ENCODE measurements at places on chromosomes 12 and 14. TPM values are rescaled to one million over a fixed set of nuclear protein-coding genes. Genes with fewer than 3 reads are reported as not detected.

- DNase-seq: no peak
Observed at GRCh38 chr12:68139001-68139400, 20.5 kb downstream of the IFNG start.

DNA sequence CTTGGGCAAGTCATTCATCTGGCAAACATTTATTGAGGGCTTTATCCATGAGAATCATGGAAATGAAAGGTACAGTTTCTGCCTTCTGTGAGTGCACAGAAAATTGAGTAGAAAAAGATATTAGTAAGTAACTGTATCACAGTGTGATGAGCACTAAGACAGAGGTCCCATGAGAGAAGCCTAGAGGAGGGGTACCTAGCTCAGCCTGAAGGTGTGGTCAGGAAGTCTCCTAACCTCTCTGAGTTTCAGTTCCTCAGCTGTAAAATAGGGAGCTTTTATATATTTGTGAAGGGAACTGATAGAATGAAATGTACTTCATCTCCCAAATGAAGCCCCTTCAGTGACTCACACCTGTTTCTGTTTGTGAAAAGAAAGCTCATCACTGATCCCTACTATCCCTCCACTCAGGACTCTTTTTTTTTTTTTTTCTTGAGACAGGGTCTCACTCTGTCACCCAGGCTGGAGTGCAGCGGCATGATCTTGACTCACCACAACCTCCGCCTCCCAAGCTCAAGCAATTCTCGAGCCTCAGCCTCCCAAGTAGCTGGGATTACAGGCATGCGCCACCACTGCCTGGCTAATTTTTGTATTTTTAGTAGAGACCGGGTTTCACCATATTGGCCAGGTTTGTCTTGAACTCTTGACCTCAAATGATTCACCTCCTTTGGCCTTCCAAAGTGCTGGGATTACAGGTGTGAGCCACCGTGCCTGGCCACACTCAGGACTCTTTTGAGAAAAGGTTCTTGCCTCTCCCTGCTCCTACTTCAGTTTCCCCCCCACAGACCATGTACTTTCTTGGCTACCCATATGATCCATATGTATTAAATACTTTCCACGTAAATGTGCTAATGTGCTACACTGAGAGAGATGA lies 93.7 kb upstream of the FUT8 start:
- DNase-seq: no peak

DNA sequence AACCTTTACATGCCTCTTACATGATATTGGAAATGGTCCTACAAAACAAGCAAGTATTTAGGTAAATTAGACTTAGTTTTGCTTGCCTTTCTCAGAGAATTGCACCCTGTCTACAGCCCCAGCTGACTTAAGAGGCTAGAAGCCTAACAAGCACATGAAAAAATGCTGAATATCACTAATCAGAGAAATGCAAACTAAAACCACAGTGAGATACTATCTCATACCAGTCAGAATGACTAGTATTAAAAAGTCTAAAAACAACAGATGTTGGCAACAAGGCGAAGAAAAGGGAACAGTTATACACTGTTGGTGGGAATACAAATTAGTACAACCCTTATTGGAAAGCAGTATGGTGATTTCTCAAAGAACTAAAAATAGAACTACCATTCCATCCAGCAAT lies 103.8 kb downstream of the EGLN3 start:
- DNase-seq: no peak

DNA sequence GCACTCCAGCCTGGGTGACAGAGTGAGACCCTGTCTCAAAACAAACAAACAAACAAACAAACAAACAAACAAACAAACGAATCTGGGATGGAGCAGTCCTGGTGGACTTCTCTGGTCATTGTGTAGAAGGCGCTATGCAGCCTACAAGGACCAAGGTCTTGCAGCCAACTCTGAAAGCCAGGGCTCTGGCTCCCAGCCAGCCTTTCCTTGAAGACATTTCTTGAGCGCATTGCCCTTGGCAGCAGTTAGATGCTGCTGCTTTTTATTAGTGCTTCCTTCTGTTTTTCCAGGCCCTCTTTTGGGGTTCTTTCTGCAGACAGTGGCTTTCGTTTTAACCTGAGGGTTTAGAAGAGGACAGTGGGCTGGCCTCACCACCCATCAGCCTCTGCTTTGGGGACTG lies 20.2 kb downstream of the CCDC177 start:
- no peak for DNase-seq

- no peak for DNase-seq
Observed at GRCh38 chr12:51372021-51372420, 19.2 kb downstream of the GALNT6 start.

DNA sequence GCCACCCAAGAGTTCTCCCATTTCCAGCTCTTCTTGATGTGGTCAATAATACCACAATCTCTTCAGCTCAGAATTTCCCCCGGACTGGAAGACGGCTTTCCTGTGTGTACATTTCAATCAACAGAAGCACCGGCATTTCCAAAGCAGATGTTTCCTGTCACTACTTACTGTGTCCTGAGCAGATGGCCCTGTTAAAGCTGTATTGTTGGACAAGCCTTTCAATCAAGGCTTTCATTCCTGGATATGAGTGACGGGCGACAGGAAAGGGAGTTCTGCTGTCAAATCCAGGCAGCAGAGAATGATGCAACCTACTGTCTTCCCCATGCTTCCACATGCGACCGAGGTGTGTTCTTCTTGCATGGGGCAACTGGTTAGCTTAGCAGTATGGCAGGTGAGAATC lies 76.4 kb upstream of the CCDC60 start:
- DNase-seq: no peak

DNA sequence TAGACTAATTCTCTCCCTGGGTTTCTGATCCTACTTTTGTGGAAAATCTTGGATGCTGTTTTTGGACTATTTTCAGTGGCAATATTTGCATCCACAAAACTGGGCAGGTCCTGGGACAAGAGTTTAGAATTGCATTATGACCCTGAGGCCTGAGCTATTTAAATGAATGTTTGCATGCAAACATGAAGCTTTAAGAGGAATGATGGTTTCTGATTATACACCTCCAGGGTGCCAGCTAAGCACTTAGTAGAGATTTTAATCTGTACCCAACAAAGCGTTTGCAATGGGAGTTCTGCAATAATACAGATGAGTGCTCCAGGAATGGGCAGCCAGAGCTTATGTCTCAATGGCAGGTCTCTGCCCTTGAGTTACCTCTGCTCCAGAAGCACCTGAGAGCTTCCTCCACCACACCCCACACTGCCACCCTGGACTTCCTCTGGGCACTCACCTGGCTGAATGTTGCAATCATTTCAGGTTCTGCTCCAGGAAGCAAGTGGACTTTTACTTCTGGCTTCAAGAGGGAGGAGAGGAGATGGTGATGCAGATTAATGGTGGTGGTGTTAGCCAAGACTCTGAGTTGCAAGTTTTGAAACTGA lies 6.0 kb upstream of the SPTLC2 start:
- DNase-seq: no peak

DNA sequence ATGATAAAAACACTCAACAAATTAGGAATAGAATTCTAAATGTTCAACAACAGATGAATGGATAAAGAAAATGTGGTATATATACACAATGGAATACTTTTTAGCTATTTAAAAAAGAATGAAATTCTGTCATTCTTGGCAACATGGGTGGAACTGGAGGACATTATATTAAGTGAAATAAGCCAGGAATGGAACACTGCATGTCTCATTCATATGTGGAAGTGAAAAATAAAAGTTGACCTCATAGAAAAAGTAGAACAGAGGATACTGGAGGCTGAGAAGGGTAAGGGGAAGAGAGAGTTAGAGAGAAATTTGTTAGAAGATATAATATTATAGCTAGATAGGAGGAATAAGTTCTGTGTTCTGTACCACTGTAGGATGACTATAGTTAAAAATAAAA lies 35.8 kb upstream of the ZFP36L1 start:
- no peak for DNase-seq

GRCh38 chr12:10289005-10289754 lies 18.5 kb upstream of the KLRD1 start:
- no peak for DNase-seq

DNA sequence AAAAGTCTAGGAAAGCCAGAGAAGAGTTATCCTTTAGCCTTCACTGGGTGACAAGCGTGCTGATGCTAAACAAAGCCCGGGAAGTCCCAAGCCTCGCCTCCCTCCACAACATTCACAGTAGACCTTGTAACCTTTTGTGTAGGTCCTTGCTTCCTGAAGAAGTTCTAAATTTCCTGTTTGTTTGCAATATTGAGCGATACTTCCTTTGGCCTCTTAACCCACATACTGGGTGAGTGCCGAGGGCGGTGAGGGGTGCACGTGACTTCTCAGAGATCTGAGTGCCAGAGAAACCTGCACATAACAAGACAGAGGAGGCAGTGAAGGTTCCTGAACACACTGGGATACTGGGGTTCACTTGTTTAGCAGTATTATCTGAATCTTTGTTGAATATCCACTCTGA lies 134.3 kb downstream of the PLXNC1 start:
- DNase-seq: no peak

GRCh38 chr12:90086281-90086680 lies 377.6 kb upstream of the ATP2B1 start:
- DNase-seq: peak; percentile 67

DNA sequence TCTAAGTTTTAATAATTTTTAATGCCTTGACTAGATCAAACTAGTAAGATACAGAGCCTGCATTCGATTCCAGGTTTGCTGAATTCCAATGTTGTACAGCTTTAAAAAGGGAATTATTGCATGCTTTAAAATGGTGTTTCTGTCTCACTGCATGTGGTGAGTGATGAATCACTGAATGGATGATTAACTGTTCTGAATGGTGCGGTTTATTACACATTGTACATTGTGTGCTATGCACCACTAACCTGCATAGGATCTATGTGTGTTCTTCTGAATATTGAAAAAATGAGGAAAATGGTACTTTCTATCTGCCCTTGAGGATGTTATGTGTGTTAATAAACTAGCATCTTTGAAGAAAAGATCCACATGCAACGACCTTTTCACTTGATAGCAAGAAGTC lies 231.7 kb downstream of the NRXN3 start:
- peak; percentile 25 for DNase-seq

GRCh38 chr14:94145902-94146527 lies 16.6 kb upstream of the IFI27L2 start:
- no peak for DNase-seq

GRCh38 chr12:32501835-32502333 lies 102.5 kb downstream of the FGD4 start:
- peak; percentile 62 for DNase-seq

GRCh38 chr12:93954166-93955112 lies 193.9 kb upstream of the PLXNC1 start:
- DNase-seq: no peak

DNA sequence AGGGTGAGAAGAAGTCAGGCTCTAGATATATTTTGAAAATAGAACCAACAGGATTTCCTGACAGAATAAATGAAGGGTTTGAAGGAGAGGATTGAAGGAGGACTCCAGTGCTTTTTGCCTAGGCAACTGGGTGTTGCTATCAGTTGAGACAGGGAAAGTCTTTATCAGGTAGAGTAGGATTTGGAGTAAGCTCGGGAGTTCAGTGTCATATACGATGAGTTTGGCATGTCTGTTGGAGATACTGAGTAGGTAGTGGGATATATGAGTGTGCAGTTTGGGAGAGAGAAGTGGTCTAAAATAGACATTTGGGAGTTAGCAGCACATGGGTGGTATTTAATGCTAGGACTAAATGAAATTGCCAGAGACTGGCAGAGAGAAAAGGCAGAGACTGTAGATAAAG lies 141.2 kb downstream of the SAMD4A start:
- DNase-seq: no peak

GRCh38 chr12:22173177-22173576 lies 127.2 kb downstream of the CMAS start:
- peak; percentile 19 for DNase-seq

GRCh38 chr12:131287938-131288764 lies 334.4 kb downstream of the ADGRD1 start:
- no peak for DNase-seq

GRCh38 chr12:43111608-43112007 lies 440.4 kb downstream of the ADAMTS20 start:
- no peak for DNase-seq

DNA sequence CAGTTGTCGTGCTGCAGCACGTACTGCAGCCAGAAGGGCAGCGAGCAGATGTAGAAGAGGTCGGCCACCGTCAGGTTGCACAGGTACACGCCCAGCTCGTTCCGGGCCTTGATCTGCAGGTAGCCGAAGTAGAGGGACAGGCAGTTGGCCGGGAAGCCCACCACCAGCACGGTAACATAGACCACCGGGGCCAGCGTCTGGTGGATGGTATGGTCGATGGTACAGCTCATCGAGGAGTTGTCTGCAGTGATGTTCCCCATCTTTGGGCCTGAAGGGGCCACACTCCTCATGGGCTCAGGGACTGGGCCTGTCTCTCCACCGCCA lies 9.8 kb downstream of the GPR68 start:
- no peak for DNase-seq

GRCh38 chr12:121318121-121318520 lies 21.6 kb upstream of the CAMKK2 start:
- DNase-seq: no peak

GRCh38 chr14:33617154-33617553 lies 333.7 kb downstream of the EGLN3 start:
- peak; percentile 81 for DNase-seq

The LRTM2 gene
- total RNA-seq: not detected

The DUSP6 gene
- 174 TPM for total RNA-seq

The SIRT4 gene
- 0.49 TPM for total RNA-seq

The TAC3 gene
- total RNA-seq: not detected

The GXYLT1 gene
- 9.4 TPM for total RNA-seq

The ZDHHC22 gene
- total RNA-seq: not detected

Measured in foreskin keratinocyte (primary cell).